Adrenal gland (tissue), 19 donors: ENCODE measurements at places on chromosomes 12 and 14. TPM values are rescaled to one million over a fixed set of nuclear protein-coding genes. Genes with fewer than 3 reads are reported as not detected.

GRCh38 chr14:104689109-104689880, at the start of gene INF2:
TSS of gene INF2 (plus strand) at chr14:104689618. CDS start at chr14:104701366, 11,748 bp downstream.
- peak; percentile 68 for DNase-seq

DNA sequence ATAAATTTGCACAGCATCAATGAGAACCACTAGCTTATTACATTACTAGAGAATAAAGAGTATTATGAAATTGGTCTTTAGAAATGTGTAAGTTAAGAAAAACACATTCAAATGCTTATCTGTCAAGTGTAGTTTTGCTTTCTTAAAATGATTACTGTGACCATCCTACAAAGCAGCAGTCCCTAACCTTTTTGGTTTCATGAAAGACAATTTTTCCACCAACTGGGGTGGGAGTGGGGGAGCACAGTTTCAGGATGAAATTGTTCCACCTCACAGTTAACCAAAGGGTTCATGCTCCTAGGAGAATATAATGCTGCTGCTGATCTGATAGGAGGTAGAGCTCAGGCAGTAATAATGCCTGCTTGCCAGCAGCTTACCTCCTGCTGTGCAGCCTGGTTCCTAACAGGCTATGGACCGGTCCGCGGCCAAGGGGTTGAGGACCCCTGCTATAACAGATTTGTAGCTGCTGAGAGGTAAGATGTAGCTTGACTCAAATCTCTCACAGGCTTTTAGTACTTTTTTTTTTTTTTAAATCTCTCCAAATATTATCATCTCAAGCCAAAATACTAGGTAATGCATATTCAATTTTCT, 45.4 kb downstream of the PPP4R3A start:
- no peak for DNase-seq

- no peak for DNase-seq
Measured at GRCh38 chr12:128977441-128977840, 124.2 kb downstream of the GLT1D1 start.

TPH2 gene
- total RNA-seq, result not detected
